ENCODE measurements at places on chromosomes 6 and 20. TPM values are rescaled to one million over a fixed set of nuclear protein-coding genes. Genes with fewer than 3 reads are reported as not detected.
A peak's percentile ranks its signal among the peaks of the same experiment; 100 is the strongest.

Gene GHRH
- not detected for total RNA-seq

DNA sequence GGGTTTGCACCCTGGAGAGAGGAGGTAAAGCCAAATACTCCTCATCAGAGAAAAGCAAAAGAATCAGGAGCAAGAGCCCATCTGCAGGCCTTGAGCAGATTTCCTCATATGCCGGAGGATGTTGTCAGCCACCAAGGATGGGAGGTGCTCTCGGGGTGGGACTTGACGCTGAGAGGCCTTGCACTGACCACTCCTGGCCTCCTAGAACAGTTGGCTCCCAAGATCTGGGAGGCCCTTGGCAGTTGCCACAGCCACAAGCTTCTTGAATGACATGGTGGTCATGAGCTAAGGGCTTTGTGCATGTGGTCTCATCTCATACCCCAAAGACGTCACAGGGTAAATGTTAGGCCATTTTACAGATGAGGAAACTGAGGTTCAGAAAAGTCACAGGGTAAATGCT is 75.2 kb upstream of the PMEPA1 start:
- no peak for DNase-seq

GRCh38 chr6:108562503-108562993 is 1.8 kb downstream of the FOXO3 start:
- DNase-seq, result peak; percentile 81

GRCh38 chr6:72813807-72814596 is 192.1 kb downstream of the KCNQ5 start:
- DNase-seq, result no peak

- no peak for DNase-seq
Observed at GRCh38 chr20:38588303-38588702, 7.3 kb downstream of the ADIG start.

Gene GLP1R
- not detected for total RNA-seq

GRCh38 chr20:57939499-57939898 is 229.7 kb upstream of the PMEPA1 start:
- no peak for DNase-seq

DNA sequence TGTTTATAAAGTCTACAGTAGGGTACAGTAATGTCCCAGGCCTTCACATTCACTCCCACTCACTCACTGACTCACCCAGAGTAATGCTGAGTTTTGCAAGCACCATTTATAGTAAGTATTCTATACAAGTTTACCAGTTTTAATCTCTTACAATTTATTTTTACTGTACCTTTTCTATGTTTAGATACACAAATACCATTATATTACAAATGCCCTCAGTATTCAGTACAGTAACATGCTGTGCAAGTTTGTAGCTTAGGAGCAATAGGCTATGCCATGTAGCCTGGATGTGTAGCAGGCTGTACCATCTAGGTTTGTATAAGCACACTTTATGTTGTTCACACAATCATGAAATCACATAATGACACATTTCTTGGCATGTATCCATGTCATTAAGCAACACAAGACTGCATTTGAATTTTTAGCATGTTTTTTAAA is 673.6 kb downstream of the CD109 start:
- peak; percentile 67 for DNase-seq

DNA sequence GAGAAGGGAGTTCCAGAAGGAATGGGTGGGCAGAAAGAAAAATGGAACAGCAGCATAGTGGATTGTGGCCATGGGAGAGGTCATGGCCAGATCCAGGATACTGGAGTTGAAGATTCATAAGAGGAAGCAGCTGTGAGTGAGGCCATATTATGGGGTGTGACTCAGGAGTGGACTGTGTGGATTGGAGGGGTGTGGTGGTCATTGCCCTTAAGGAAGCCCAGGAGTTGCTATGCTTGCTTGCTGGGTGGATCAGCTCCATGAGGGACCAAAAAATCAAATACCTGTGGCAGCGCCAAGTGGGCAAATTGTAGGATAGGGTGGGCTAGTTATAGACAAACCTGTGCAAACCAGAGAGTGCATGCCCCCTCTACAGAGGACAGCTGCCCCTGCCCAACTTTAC is 18.3 kb downstream of the LRRC1 start:
- DNase-seq, result no peak

Gene ZC3H12D
- 0.09 TPM for total RNA-seq

DNA sequence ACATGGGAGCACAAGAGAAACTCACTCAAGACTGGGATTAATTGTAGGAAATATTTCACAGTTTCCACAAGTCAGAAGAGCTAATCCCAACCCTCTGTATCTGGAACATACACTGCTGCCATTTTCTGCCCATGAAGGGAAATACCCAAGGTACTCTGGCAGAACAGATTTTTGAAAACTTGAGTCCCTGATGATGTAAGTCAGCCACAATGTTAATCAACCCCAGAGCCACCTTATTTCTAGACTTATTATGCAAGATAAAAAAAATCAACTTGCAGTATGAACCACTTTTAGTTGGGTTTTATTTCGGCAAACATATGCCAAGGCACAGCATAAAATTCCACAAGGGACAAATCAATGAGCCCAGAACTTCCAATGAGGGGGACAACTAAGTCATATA is 141.5 kb downstream of the LY86 start:
- peak; percentile 38 for DNase-seq

Gene MYCT1
- total RNA-seq, result 2.6 TPM

Gene MDN1
- total RNA-seq, result 27.8 TPM

Gene MMP24
- 0.16 TPM for total RNA-seq

DNA sequence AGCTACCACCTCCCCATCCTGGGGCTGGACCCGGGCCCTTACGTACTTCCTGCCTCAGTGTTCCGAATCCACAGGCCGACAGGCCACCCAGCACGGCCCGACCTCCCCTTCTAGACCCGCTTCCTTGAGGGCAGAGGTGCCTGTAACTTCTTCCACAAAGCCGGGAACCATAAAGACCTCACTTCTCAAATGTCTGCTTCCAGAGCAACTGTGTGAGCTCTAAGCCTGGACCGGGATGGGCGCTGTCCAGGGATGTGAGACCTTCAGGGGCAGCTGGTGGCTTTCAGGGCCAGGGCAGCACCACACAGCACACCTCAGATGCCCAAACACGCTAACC is 9.3 kb downstream of the SLC2A4RG start:
- DNase-seq, result no peak

GRCh38 chr20:35578469-35578868 is 36.6 kb downstream of the ERGIC3 start:
- DNase-seq, result no peak

DNA sequence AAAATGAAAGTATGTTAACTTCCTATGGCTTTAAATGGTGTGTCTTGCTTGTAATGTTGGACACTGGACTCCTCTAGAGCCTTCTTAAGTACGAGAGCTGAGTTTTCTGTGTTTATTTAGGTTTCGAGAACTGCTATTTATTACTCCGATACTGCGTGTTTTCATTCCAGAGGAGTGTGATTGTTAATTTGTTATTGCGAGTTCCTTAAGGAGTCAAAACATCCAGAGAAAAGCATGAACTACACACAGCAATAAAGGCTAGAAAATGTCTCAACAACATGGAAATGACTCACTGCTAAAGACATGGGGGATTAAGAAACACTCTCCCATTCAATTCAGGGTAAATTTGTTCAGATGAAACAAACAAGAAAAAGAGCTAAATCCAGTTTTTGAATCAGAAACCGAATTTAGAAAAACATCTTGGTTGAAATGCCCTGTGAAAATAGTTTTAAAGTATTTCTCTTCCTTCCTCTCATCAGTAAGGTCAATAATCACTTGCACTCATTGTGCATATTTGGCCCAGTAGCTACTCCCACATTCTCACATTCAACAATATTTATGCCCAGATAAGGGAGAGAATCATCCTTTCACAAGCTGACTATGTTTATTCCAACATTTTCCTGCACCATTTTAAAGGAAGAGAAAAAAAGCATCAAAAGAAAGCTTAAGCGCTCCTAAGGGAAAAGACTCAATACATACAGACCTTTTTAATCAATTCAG is 36.0 kb downstream of the ATXN1 start:
- peak; percentile 81 for DNase-seq

DNA sequence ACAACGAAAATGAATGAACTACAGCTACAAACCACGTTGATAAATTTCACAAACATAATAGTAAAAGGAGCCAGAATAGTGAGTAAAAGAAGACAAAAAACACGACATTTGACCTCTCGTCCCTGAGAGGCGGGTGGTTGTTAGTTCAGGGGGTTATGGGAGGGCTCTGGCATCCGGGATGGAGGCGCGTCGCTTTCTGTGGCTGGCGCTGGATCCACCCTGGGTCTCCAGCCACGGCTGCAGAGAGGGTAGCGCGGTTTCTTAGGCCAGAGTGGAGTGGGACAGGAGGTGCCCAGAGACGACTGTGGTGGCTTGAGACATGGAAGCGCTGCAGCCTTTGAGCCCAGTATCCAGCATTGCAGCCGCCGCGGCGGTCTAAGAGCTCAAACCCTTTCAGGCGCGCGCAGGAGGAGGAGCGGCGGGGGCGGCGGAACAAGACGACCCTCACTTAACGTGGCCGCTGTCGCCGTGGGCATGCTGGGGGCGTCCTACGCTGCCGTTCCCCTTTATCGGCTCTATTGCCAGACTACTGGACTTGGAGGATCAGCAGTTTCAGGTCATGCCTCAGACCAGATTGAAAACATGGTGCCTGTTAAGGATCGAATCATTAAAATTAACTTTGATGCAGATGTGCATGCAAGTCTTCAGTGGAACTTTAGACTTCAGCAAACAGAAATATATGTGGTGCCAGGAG is 3.7 kb upstream of the ZSCAN23 start:
- peak; percentile 4 for DNase-seq

Gene C20orf202
- total RNA-seq, result 0.09 TPM

Gene FAM83B
- total RNA-seq, result 0.09 TPM

Gene SPATA25
- 2.1 TPM for total RNA-seq

DNA sequence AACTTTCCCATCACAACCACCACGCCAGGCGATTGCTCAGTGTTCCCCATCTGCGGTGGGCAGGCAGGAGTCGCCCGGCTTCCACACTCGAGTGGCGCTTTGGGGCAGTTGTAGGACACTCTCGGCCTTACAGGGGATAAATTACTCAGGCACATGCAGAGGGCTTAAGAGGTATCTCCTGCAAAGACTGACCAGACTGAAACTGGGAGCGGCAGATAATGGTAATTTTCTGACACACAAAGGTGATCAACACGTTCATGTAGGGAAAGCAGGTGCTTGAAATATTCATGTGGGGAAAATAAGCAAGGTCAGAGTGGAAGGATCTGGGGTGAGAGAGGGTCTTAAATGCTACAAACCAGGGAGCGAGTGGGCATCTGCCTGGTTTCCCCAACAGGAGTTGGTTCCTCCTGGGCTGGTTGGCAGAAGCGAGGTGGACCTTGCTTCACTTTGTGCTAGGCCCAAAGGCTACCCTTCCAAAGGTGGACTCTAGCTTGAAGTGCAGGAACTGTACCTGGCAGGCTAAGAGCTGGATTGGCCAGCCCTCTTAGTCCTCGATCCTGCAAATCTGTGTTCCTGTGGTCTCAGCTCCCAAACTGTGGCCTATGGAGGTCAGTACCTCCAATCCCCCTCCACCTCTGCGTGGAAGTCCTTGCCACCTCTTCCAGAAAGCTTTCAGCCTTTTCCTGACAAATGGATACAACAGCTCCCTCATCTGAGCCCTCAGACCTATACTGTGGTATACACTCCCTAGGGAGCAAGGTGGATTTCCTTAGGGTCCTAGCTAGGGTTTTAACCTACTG is 16.7 kb downstream of the PLAGL2 start:
- DNase-seq, result no peak

DNA sequence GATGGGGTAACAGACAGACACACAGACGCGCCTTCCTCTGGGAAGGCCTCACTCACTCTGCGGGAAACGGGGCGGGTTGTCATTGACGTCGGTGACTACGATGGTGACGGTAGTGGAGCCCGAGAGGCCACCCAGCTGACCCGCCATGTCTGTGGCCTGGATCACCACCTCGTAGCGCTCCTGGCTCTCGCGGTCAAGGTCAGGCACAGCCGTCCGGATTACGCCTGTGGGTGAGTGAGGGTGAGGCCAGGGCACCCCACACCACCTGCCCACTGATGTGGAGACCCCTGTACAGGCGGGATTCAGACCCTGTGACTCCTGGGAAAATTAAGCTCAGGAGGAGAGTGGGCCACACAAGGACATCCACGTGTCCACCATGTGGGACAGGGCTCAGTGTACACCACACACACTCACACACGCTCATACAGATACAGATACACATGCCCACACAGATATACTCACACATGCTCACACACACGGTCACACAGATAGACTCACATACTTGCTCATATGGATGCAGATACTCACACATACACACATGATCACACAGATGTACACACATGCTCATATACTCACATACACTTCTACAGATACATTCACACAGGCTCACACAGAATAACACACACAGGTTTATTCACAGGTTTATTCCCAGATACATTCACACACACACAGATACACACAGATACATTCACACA is 91.4 kb downstream of the CDH22 start:
- DNase-seq, result no peak

Gene GSTA3
- total RNA-seq, result not detected

GRCh38 chr6:71228461-71229041 is 60.1 kb upstream of the OGFRL1 start:
- DNase-seq, result peak; percentile 3

- DNase-seq, result no peak
Observed at GRCh38 chr6:170074907-170075306, 216.0 kb downstream of the DLL1 start.

- peak; percentile 82 for DNase-seq
Observed at GRCh38 chr20:25310268-25310920, 62.5 kb downstream of the PYGB start.

DNA sequence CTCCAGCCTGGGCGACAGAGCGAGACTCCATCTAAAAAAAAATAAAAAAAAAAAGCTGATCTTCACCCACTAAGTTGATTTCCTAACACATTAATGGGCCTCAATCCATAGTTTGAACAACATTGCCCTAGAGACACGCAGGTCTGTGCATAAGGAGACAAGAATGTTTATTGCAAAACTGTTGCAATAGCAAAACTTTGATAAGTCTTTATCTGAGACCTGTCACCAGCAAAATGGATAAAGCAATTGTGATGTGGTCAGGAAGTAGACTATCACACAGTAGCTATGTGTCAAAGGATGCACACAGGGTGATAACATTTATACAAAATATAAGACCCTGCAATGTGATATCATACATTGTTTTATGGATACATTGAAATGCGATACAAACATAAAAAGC is 4.2 kb upstream of the ITPR3 start:
- peak; percentile 85 for DNase-seq

- no peak for DNase-seq
Observed at GRCh38 chr20:32623667-32624157, 38.6 kb upstream of the NOL4L start.

Gene C6orf58
- not detected for total RNA-seq

- peak; percentile 68 for DNase-seq
Observed at GRCh38 chr6:152273002-152273401, 364.2 kb downstream of the SYNE1 start.

Gene EFCAB8
- total RNA-seq, result not detected

- DNase-seq, result no peak
Observed at GRCh38 chr6:36969240-36969691, 14.7 kb downstream of the PI16 start.
